ENCODE measurements at places on chromosomes 5 and 9.

GRCh38 chr5:155554500-155554899 lies 540.9 kb downstream of the KIF4B start:
- no peak for DNase-seq

- no peak for DNase-seq
These were observed 95.1 kb downstream of the SH3TC2 start for GRCh38 chr5:148967783-148968182.

GRCh38 chr9:132892400-132892799 lies 13.7 kb downstream of the SPACA9 start:
- DNase-seq: peak; percentile 10

DNA sequence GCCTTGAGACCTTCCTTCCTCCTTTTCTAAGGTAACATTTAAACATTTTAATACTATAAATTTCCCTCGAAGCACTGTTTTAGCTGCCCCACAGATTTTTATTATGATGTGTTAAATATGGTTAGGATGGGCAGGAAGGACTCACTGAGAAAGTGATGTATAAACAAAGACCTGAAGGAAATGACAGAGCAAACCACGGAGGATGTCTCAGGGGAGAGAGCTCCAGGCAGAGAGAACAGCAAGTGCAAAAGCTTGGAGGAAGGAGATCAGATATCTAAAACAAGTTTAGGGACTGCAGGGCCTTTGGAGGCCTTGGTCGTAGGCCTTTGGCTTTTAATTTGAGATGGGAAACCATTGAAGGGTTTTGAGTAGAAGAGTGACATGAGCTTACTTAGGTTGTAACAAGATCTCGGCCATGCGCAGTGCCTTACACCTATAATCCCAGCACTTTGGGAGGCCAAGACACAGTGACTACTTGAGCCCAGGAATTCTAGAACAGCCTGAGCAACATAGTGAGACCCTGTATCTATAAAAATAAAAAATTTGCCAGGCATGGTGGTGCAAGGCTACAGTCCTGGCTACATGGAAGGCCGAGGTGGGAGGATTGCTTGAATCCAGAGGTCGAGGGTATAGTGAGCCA lies 35.5 kb upstream of the LRRTM2 start:
- no peak for DNase-seq

GRCh38 chr5:80990971-80991370 lies 30.8 kb downstream of the RASGRF2 start:
- no peak for DNase-seq

- no peak for DNase-seq
These were observed 234.6 kb downstream of the PARP8 start for GRCh38 chr5:50900952-50901510.

- DNase-seq: no peak
These were observed 111.5 kb downstream of the KDM4C start for GRCh38 chr9:6869081-6869948.

- DNase-seq: no peak
These were observed at the start of the genes EIF4E1B and SNCB for GRCh38 chr5:176629853-176630680. EIF4E1B (plus strand) TSS chr5:176630675; CDS start chr5:176642788, 12,113 bp downstream. SNCB (minus strand) TSS chr5:176630534; CDS start chr5:176629654, 880 bp downstream.

GRCh38 chr9:4573634-4574389 lies 83.5 kb downstream of the SLC1A1 start:
- DNase-seq: peak; percentile 11

GRCh38 chr5:160327818-160328217 lies 15.5 kb upstream of the CCNJL start:
- no peak for DNase-seq

- DNase-seq: no peak
These were observed 594.1 kb upstream of the FTMT start for GRCh38 chr5:121257621-121258020.

GRCh38 chr5:137957948-137958347 lies 68.7 kb downstream of the PKD2L2 start:
- DNase-seq: no peak

GRCh38 chr5:177103523-177104253 lies 17.0 kb downstream of the FGFR4 start:
- DNase-seq: no peak

DNA sequence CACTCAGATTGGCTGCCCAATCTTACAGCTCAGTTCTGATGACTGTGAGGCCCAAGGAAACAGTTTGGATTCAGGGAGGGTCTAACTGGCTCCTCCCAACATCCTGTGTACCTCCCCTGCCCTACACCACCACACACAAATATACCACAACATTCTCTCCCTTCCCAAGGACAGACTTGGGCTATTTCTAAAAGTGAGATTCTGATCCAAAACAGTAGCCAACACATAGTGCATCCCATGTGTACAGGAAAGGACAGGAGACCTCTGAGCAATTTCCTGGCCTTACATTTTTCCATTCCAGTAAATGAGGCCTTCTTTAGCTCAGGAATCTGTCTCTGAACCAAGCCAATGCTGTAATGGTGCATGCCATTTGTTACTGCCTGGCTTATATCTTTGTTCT lies 20.8 kb downstream of the ZNF366 start:
- DNase-seq: no peak

- DNase-seq: no peak
These were observed 650 bp downstream of the GPR107 start for GRCh38 chr9:130054325-130054786.

- no peak for DNase-seq
These were observed 251.5 kb upstream of the TNC start for GRCh38 chr9:115369322-115369957.

GRCh38 chr5:74538206-74538661 lies 102.3 kb downstream of the ENC1 start:
- DNase-seq: no peak

GRCh38 chr5:43150748-43151147 lies 30.0 kb downstream of the ZNF131 start:
- DNase-seq: no peak

DNA sequence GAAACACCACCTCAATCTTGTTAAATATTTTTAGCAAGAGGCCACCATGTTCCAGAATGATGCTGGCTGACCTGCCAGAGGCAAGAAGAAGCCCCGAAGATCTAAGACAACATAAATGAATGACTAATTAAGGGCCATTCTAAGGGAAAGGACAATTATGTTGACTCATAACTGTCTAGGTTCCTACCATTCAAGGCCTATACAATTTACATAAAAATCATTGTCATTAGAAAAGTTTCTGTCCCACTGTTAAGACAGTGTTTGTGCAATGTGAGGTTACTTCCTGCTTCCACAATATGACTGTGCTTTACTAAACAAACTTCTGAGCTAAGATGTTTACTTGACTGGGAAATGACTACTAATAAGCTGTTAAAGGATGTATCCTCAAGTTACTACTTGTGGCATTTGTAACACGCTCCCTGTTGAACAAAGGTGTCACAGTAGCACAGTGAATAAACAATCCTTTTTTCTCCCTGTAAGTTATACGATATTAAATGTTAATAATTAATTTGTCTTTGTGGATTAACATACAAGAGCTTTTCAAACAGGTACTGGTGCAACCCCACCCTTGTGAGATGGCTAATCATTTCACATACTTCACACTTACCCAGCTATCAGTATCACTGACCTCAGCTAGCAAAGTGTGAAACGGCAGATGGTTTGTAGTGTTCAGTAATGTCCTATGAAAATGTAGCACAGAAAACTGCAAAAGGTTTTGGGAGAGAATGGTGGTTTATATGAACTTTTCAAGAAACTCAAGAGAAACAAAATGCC lies 195.8 kb downstream of the EFNA5 start:
- no peak for DNase-seq

- DNase-seq: peak; percentile 55
These were observed 664.2 kb upstream of the ZNF608 start for GRCh38 chr5:125410537-125411070.

DNA sequence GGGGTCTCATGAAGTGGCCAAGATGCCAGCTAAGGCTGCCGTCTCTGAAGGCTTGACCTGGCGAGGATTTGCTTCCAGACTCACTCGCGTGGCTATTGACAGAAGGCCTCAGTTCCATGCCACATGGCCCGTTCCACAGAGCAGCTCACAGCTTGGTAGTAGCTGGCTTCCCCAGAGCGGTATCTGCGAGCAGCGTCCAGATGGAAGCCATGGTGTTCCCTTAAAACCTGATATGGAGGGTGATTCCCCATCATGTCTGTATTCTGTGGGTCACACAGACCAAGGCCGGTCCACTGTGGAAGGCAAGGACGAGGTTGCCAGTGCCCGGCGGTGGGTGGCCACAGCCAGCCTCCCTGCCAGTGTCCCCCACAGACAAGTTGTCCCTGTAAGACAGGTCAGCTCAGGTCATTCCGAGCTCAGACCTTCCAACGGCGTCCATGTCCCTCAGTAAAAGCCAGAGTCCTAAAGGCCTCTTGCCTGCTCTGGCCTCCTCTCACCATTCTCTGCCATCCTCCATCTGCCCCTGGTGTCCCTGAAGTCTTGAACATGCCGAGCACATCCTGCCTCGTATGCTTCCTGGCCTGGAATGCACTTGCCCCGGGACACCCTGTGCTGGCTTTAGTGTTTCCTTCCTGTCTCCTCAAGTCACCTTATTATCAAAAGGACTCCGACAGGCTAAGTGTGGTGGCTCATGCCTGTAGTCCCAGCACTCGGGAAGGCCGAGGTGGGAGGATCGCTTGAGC lies 61.3 kb upstream of the LRRTM2 start:
- no peak for DNase-seq

GRCh38 chr9:86599561-86599960 lies 245.4 kb upstream of the TUT7 start:
- DNase-seq: no peak

- DNase-seq: no peak
These were observed 135.8 kb upstream of the TRPC7 start for GRCh38 chr5:136501133-136501532.

DNA sequence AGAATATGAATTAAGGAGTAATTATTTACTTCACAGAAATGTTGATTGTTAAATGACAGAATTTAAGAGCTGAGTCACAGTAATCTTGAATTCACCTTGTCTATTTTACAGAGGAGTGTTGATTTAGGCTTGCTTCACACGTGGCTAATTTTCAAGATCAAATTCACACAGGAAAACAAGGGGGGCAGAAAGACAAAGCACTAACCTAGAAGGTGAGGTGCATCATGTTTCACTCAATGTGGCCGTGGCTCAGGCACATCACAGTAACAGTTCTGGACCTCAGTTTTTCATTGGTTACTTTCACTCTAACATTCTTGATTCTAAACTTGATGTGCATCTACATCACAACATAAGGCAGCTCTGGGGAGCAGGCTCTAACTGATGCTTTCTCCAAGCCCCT lies 69.6 kb upstream of the GNAQ start:
- no peak for DNase-seq

- DNase-seq: no peak
These were observed 52.5 kb upstream of the SLC2A8 start for GRCh38 chr9:127344368-127345000.

GRCh38 chr5:172243302-172243701 lies 40.3 kb downstream of the UBTD2 start:
- DNase-seq: no peak

GRCh38 chr5:55623789-55624188 lies 88.3 kb downstream of the SLC38A9 start:
- no peak for DNase-seq

- no peak for DNase-seq
These were observed 1303.5 kb downstream of the EFNA5 start for GRCh38 chr5:106367281-106367680.

DNA sequence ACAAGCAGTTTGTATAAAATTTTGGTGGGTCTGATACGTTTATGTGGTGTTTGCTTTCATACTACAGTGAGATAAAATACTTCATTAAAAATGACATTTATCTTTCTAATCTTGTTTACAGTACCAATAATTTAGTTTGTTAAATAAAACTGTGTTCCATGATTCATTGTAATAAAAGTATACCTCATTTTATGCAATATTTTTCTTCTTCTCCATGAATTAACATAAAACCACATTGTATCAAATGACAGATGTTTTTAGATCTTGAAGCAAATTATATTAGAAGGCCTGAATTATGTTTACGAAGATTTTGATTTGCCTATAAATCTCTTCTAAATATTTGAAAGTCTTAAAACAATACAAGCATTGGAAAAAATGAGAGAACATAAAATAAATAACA lies 1443.0 kb upstream of the CDH6 start:
- DNase-seq: no peak

DNA sequence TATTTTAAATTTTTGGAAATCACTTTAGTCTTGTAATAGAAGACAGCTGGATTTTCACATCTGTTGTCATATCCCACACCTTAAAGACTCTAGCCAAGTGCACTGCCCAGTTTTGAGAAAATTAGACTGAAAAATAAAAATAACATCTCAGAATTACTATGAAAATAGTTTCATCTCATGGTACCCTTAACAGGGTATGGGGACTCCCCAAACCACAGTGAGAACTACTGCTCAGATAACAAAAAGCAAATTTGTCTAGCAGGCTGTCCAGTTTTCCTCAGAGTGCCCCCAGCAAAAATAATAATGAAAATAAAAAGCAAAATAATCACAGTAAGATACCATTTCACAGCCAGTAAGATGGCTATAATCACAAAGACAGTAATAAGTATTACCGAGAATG lies 6.5 kb downstream of the UBQLN1 start:
- DNase-seq: no peak

GRCh38 chr9:22898591-22898990 lies 452.0 kb downstream of the DMRTA1 start:
- DNase-seq: no peak

Measured in DMS79 (cell line).